Non-pigmented ciliary epithelial cell (primary cell): ENCODE measurements at places on chromosomes 2 and 18.

GRCh38 chr2:27322301-27322765 lies 564 bp downstream of the MPV17 start:
- DNase-seq: no peak

DNA sequence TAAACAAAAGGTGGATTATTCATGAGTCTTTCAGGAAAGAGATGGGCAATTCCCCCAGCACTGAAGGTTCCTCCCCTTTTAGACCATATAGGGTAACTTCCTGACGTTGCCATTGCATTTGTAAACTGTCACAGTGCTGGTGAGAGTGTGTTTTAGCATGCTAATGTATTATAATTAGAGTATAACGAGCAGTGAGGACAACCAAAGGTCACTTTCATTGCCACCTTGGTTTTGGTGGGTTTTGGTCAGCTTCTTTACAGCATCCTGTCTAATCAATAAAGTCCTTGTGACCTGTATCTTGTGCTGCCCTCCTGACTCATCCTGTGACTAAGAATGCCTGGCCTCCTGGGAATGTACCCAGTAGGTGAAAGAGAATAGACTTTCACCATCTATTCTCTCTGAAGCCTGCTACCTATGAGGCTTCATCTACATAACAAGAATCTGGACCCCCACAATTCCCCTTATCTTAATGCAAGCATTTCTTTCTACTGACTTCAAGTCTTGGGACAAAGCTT lies 148.7 kb downstream of the CABLES1 start:
- no peak for DNase-seq

- no peak for DNase-seq
Observed at GRCh38 chr2:188965563-188965962, 8.6 kb upstream of the COL3A1 start.

- DNase-seq: peak; percentile 59
Observed at GRCh38 chr18:49839012-49839411, 25.7 kb upstream of the ACAA2 start.

DNA sequence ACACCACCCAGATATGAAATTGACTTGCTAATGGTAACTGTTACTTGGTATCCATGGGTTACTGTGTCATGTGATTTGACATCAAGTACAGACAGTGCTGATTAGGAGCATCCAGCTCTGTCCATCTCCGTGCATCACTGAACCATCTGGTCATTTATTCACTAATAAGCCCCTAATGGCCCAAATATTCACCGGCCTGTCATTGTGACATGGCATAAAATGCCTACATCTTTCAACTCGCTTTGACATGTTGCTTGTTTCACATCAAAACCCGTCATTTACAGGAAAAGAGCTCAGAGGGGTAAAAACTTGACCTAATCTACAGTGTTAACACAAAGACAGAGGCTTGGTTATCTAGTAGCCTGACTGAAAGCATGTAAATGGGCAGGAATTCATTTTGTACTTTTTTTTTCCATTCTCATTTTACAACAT lies 308.9 kb upstream of the ATP5MC3 start:
- DNase-seq: no peak

DNA sequence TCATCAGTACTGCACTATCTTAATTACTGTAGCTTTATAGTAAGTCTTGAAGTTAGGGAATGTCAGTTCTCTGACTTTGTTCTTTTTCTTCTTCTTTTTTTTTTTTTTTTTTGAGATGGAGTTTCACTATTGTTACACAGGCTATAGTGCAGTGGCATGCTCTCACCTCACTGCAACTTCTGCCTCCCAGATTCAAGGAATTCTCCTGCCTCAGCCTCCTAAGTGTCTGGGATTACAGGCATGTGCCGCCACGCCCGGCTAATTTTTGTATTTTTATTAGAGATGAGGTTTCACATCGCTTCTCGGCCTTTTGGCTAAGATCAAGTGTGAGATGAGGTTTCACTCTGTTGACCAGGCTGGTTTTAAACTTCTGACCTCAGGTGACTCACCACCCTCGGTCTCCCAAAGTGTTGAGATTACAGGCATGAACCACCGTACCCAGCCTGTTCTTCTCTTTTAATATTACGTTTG lies 41.9 kb upstream of the TANC1 start:
- DNase-seq: peak; percentile 59
